Activated T-helper 1 cell treated with anti-CD3 and anti-CD28 coated beads, Interleukin-12 subunit alpha, Interleukin-12 subunit beta, Interleukin-2, Interleukin-4 antibody, amounts not matched to agents 30 ng/mL and 10 ng/mL and 1 ng/mL, durations not matched to agents 14 hours and 24 hours and 36 hours (primary cell): ENCODE measurements at places on chromosomes 5 and 9. TPM values are rescaled to one million over a fixed set of nuclear protein-coding genes. Genes with fewer than 3 reads are reported as not detected.

The RIOK2 gene
- 37.2 and 47.2 TPM in 2 replicates for total RNA-seq

The TAS2R1 gene
- not detected in 2 replicates for total RNA-seq

The RBM27 gene
- total RNA-seq = 31.2 and 33.5 TPM in 2 replicates

The IPPK gene
- 14.8 and 14.9 TPM in 2 replicates for total RNA-seq

The LCN15 gene
- total RNA-seq = not detected in 2 replicates

The TLX3 gene
- total RNA-seq = not detected in 2 replicates

The ALDH1A1 gene
- total RNA-seq = not detected in 2 replicates

The EMB gene
- 80.6 and 81.8 TPM in 2 replicates for total RNA-seq

The CYFIP2 gene
- total RNA-seq = 173 and 175 TPM in 2 replicates

DNA sequence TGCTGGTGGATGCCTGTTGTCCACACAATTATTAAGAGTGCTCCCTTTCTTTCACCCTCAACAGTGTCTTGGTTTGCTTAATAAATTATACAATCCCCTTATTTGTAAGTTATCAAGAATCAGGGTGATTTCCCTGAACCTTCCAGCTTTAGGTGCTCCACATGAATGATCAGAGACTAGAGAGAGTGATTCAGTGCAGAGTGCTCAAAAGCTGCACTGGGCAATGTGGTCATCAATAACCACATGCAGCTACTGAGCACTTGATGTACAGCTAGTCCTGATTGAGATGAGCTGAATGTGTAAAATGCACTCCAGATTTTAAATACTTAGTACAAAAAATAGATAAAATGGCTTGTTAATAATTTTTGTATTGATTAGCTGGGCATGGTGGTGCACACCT, 76.8 kb upstream of the TRIO start:
- no peak overlapping the region for H3K4me3 ChIP-seq
- H3K27ac ChIP-seq = no peak overlapping the region
- no peaks in the 10 kb centered on the region for H3K4me1 ChIP-seq
- peaks cover 3% of the 10 kb centered on the region for H3K27me3 ChIP-seq

DNA sequence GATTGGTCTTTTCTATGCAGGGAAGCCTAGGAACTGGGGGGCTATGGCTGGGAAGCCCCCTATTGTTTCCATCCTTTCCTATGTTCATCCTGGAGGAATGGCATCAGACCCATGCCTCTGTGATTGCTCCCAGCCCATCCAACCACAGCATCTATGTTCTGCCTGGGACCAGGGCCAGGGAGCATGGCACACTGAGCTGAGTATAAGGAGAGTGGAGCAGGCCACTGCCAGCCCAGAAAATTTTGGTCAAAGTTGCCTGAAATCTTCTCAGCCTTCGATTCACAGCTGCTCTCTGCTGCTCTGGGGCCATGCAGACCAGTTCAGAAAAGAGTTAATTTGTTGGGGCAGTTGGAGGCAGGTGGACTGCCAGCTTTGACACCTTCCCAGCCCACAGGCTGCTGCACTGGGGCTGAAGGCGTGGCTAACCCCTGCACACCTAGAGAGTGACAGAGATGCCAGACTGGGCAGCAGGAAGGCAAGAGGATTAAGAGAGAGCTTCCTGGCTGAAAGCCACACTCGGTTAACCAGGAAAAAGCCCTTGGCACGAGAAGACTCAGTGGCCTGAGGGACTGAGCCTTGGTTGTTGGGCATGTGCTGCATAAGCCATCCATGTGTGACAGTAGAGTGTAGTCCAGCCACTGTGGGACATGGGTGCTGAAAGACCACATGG, 12.1 kb downstream of the TGFBI start:
- H3K4me1 ChIP-seq = peaks cover 17% of the 10 kb centered on the region
- H3K27me3 ChIP-seq = no peaks in the 10 kb centered on the region
- H3K27ac ChIP-seq = no peak overlapping the region
- no peak overlapping the region for H3K4me3 ChIP-seq

DNA sequence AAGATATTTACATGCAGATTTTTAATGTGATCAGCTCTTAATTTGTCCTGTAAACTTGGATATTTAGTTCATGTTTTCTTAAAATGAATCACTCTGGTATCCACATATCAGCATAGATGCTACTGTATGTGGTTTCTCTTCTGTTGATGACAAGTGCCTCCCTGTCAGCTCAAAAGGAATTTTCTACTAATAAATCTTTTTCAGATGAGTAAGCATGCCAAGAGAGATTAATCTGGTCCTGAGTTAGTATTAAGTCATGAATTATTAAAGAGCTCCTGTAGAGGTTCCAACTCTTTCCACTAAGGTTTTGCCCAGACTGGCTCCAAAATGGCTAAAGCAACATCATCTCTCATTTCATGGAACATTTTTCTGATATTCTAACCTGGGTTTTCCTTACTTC, 129.2 kb downstream of the GOLPH3 start:
- no peaks in the 10 kb centered on the region for H3K27me3 ChIP-seq
- H3K27ac ChIP-seq = no peak overlapping the region
- H3K4me1 ChIP-seq = no peaks in the 10 kb centered on the region

DNA sequence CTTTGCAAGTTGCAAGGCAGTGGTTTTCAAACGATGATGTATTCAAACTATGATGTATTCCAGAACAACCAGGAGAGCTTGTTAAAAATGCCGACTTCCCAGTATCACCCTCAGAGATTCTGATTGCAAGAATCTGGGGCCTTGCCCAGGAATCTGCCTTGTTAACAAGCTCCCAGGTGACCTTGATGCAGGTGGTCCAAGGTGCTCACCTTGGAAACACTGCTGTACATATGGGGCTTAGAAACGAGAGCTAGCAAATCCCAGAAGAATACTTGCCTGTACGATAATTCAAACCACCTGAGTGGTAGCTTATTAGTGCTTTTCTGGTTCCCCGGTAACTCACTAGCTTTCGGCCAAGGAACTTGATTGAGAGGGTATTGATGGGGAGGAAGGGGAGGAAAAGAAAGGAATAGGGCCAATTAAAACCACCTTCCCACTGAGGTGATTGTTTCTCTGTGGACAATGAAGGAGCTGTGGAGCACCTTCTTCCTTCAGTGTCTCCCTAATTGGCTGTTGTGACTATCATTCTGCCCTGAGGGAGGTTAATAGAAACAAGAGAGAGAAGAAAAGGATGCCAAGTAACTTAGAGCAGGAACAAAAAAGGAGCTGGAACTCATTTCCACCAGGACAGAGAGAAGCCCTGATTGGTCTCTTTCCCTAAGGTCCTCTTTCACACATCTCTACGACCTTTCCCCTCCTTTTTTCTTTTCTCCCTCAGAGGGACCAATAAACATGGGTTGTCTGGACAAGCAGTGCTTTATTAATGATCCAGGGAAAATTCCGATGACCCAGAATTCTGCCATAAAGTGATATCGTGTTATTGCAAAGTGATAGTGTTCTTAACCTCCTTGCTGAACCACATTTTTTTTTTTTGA, 218.8 kb downstream of the TMEM167A start:
- no peaks in the 10 kb centered on the region for H3K27me3 ChIP-seq
- no peaks in the 10 kb centered on the region for H3K4me1 ChIP-seq
- DNase-seq = no peak
- H3K36me3 ChIP-seq = no peaks in the 10 kb centered on the region
- no peak overlapping the region for H3K27ac ChIP-seq
- H3K4me3 ChIP-seq = no peak overlapping the region

DNA sequence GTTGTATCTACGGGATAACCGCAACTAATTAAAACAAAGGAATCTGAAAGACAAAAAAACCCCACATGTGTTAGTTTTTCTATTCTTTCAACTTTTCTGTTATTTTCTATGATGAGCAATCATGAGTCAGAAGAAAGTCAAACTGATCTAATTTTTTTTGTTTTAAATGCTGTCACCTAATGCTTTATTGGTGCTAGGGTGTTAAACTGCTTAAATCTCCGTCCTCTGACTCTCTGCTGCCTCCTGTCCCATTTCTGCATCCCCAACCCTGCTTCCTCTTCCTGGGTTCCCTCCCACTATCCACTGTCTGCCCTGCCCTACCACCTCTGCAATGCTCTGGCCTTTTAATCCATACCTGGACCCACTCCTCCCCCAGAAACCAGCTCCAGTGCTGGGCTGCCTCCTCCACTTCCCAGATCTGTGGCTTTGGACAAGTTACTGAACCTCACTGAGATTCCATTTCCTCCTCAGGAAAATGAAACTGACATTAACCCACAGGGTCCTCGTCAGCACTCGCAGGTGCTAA, 15.7 kb downstream of the PTPN3 start:
- DNase-seq = no peak
- no peak overlapping the region for H3K4me3 ChIP-seq
- H3K27me3 ChIP-seq = peaks cover 8% of the 10 kb centered on the region
- H3K36me3 ChIP-seq = peaks cover 3% of the 10 kb centered on the region

GRCh38 chr5:22722491-22722890, 130.7 kb downstream of the CDH12 start:
- no peak overlapping the region for H3K27ac ChIP-seq
- H3K36me3 ChIP-seq = no peaks in the 10 kb centered on the region
- H3K4me1 ChIP-seq = no peaks in the 10 kb centered on the region
- no peak overlapping the region for H3K4me3 ChIP-seq
- DNase-seq = no peak

- H3K27ac ChIP-seq = no peak overlapping the region
- H3K36me3 ChIP-seq = no peaks in the 10 kb centered on the region
- H3K27me3 ChIP-seq = peaks cover 1% of the 10 kb centered on the region
- no peak overlapping the region for H3K4me3 ChIP-seq
- no peaks in the 10 kb centered on the region for H3K4me1 ChIP-seq
Measured at GRCh38 chr9:638152-638551, 203.3 kb upstream of the DMRT1 start.

- peaks cover 8% of the 10 kb centered on the region for H3K36me3 ChIP-seq
- no peaks in the 10 kb centered on the region for H3K4me1 ChIP-seq
- DNase-seq = no peak
- H3K27ac ChIP-seq = no peak overlapping the region
Measured at GRCh38 chr9:98234245-98234825, 21.1 kb downstream of the TBC1D2 start.

GRCh38 chr9:121944711-121945191, 148.4 kb downstream of the TTLL11 start:
- H3K36me3 ChIP-seq = no peaks in the 10 kb centered on the region
- no peak overlapping the region for H3K4me3 ChIP-seq

- H3K4me1 ChIP-seq = peaks cover 96% of the 10 kb centered on the region
- DNase-seq = peak; percentile 88
- no peaks in the 10 kb centered on the region for H3K27me3 ChIP-seq
- H3K27ac ChIP-seq = peak overlapping the region; percentile 98
Measured at GRCh38 chr5:170278611-170279458, 18.7 kb downstream of the LCP2 start.

- no peak overlapping the region for H3K27ac ChIP-seq
- DNase-seq = no peak
- peaks cover 1% of the 10 kb centered on the region for H3K27me3 ChIP-seq
- H3K4me3 ChIP-seq = no peak overlapping the region
Measured at GRCh38 chr9:71594541-71594940, 173.8 kb downstream of the CEMIP2 start.

- H3K27ac ChIP-seq = peak overlapping the region; percentile 25
- peaks cover 97% of the 10 kb centered on the region for H3K4me1 ChIP-seq
- H3K36me3 ChIP-seq = peaks cover 7% of the 10 kb centered on the region
- no peaks in the 10 kb centered on the region for H3K27me3 ChIP-seq
- no peak for DNase-seq
Measured at GRCh38 chr9:89527084-89527483, 29.2 kb upstream of the SEMA4D start.

DNA sequence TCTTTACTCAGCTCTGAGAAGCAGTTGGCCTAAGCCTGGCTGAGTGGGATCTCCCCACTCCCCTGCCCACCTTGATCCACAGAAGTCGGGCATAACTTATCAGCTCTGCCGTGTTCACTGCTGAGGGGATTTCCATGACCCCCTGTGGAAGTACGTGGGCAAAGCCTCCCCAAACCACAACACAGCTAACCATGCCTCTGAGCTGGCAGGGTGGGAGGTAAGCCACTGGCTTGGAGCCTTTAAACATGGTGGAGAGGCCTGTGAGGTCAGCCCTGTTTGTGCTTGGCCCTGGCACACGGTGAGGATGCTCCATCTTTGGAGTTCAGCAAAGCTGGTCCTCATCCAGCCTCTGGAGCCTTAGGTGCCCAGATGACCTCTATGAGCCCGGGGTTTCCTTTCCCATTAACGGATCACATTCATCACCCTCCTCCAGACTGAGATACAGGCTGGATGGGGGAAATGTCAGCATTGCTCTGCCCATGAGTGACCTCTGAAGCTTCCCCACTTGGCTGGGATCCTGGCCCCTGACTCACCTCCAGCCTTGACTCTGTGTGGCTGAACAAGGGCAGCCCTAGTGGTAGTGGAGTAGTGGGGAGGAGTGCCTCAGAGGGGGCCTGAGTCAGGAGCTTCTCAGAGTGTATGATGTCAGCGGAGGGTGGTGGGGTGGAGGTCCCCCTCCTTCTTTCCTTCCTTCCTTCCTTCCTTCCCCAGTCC, 6.2 kb downstream of the PDLIM4 start:
- no peak for DNase-seq
- H3K27ac ChIP-seq = peak overlapping the region; percentile 83
- H3K36me3 ChIP-seq = no peaks in the 10 kb centered on the region
- H3K4me3 ChIP-seq = no peak overlapping the region
- peaks cover 2% of the 10 kb centered on the region for H3K27me3 ChIP-seq

DNA sequence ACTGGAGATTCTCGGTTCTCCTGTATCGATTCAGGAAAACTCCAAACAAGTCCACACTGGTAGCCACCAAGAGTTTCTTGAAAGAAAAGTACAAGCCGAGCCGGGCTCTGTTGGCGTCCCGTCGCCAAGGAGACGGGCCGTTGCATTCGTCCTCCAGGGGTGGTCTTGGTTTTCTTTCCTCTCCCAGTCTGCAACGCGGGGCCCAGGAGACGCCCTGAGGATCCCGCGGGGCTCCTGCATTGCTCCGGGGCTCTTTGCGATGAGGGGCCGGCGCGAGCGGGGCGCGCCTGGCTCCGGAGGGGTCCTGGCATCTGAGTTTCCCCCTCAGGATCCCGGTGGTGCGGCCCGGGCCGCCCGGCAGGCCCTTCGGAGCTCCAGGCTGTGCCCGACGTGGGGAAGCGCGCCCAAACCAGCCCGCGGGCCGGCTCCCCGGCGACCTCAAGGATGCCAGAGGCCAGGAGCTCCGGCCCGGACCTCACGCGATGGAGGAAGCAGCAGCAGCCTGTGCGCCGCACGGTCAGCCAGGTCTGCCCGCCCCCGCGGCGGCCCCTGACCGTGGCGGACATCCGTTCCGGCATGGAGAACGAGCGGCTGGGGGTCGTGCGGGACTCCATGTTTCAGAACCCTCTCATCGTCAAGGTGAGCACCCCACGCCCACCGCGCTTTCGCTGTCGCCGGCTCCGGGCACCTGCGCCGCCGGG, at the start of gene CFAP77:
Gene CFAP77 (plus strand): TSS at position 384 of the 701 bp plus-strand sequence. CDS start 61 bp downstream, at position 445.
- peaks cover 5% of the 10 kb centered on the region for H3K36me3 ChIP-seq
- H3K27ac ChIP-seq = peak within 1 kb of the TSS; percentile 31
- no peak for DNase-seq
- H3K27me3 ChIP-seq = peaks cover 44% of the 10 kb centered on the region
- peak within 1 kb of the TSS; percentile 56 for H3K4me3 ChIP-seq
- H3K4me1 ChIP-seq = peaks cover 40% of the 10 kb centered on the region

- peaks cover 74% of the 10 kb centered on the region for H3K27me3 ChIP-seq
- peaks cover 11% of the 10 kb centered on the region for H3K4me1 ChIP-seq
Measured at GRCh38 chr5:73233461-73234203, 60.6 kb downstream of the TMEM174 start.

- H3K4me3 ChIP-seq = peak overlapping the region; percentile 90
- peak; percentile 25 for DNase-seq
- H3K27ac ChIP-seq = peak overlapping the region; percentile 29
- H3K36me3 ChIP-seq = no peaks in the 10 kb centered on the region
Measured at GRCh38 chr5:93620487-93621326, 37.7 kb downstream of the NR2F1 start.

GRCh38 chr5:158200619-158201018, 341.7 kb upstream of the CLINT1 start:
- no peak overlapping the region for H3K27ac ChIP-seq
- H3K4me3 ChIP-seq = no peak overlapping the region

- H3K27me3 ChIP-seq = no peaks in the 10 kb centered on the region
- H3K36me3 ChIP-seq = no peaks in the 10 kb centered on the region
Measured at GRCh38 chr5:168612123-168612522, 33.0 kb upstream of the PANK3 start.

- H3K36me3 ChIP-seq = no peaks in the 10 kb centered on the region
- no peak overlapping the region for H3K4me3 ChIP-seq
Measured at GRCh38 chr5:147939431-147940114, 33.2 kb upstream of the C5orf46 start.
